ENCODE measurements at places on chromosomes 16 and 17.

DNA sequence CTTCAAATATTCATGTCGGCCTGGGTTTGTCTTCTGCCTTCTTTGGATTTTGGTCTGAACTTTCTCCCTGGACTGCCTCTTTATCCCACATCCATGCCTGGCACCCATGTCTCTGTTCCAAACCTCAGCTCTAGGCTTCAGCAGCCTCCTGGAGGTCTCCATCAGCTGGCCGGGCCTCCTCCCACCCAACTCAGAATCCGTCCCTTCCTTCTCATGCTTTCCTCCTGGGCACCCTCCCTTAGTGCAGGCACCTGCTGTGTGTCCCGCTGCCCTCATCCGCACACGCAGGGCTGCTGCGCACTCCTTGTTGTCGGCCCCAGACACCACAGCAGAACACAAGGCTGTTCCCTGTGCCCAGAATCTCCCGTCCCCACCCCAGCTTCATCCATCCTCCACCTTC lies 14.0 kb downstream of the LDHD start:
- no peak for DNase-seq

- no peak for DNase-seq
These were observed 17.2 kb downstream of the TMEM204 start for GRCh38 chr16:1550696-1551095.

- DNase-seq = no peak
These were observed 25.6 kb downstream of the ITGB3 start for GRCh38 chr17:47279062-47279801.

DNA sequence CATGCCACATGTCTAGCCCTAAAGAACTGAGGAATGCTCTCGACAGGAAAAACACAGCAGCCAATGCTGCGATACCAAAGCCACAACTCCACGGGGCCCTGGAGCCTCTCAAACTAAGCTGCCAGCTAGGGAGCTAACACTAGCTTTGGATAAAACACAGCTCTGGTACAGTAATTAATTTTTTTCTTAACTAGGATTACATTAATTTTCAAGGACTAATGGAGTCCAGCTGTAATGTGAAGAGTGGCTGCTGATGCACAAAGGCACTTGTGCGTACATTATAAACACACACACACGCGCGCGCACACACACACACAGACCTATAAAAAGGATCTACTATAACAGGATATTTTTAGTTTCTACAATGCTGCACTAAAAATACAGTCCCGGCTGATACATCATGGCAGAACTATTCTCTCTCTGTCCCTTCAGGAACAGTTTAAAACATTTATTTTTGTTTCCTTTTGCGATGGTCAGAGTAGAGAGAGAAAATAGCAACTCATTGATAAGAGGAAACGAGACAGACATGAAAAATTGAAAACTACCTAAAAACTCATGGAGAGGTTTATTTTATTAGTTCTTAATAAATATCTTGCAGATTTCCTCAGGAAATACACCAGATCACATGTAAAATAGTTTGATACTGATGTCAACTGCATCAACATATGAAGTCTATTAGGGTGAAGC lies 88.5 kb downstream of the SMG6 start:
- DNase-seq = no peak

DNA sequence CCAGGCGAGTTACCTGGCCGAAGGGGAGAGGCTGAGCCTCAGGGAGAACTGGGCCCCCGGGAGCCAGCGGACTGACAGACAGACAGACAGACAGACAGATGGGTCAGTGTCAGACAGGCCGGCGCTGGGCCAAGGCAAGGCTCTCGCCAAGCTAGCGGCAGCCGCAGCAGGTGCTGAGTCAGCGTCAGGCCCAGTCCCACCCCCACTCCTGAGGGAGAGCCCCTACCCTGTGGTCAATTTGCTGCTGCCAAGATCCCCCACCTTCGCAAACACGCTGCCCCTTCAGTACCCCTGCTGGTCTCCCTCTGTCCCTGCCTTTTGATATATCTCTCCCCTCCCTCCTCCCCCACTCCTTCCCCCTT lies 1.5 kb downstream of the FGF11 start:
- DNase-seq = no peak

DNA sequence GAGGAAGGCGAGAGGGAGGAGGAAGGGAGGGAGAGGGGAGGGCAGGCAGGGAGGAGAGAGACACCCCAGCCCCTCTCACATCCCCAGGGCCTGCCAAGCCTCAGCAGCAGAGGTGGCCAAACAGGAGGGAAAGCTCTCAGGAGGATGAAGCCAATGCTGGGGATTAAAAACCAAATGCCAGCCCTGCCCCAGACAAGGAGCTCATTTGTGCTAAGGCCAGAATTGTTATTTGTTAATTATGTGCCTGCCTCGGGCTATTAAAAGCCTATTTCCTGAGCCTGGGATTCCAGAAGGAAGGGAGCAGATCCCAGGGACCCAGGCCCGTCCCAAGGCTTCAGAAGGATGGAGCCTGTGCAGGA lies 27.9 kb upstream of the GINS2 start:
- no peak for DNase-seq

DNA sequence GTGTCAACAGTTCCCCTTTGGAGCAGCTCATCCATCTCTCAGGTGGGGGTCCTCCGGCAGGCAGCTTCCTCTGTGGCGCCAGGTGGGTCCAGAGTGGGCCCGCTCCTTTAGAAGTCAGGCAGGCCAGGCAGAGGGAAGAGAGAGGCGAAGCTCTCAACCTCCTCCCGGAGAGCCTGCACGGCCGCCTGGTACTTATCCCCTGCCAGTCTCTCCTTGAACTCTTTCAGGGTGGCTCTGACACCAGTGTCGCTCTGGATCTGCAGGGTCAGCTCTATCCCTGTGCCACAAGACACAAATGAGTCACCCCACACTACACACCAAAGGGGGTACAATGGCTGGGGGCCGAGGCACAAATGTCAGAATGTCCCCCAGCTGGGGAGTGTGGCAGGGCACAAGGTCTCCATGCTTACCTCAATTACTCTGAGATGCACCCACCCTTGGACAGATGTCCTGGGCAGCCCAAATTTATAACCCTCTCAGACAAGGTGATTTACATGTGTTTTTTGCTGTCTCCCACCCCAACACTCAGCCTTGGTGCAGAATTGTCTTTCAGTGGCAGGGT lies 13.6 kb downstream of the SMCR8 start:
- DNase-seq = no peak

DNA sequence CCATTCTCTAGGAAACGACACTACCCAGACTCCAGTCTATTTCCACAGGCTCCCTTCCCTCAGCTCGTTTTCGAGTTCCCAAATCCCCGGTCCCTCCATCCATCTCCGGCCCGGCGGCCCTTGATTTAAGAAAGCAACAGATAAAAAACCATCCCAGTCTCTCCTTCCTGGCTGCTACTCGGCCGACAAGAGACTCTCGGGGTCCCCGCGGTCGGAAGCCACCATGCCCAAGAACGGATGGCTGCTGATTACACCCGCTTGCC lies 182 bp downstream of the RPL26 start:
- DNase-seq = no peak

GRCh38 chr16:69756705-69757104 lies 2.0 kb upstream of the NOB1 start:
- DNase-seq = no peak

- DNase-seq = no peak
These were observed 518.6 kb upstream of the WSB1 start for GRCh38 chr17:26775219-26775822.

- DNase-seq = peak; percentile 33
These were observed 65.9 kb upstream of the IRX6 start for GRCh38 chr16:55257966-55258613.

- DNase-seq = no peak
These were observed 7.4 kb downstream of the MYO1D start for GRCh38 chr17:32869345-32870026.

GRCh38 chr17:37742116-37742761 lies 2.6 kb downstream of the HNF1B start:
- DNase-seq = no peak

DNA sequence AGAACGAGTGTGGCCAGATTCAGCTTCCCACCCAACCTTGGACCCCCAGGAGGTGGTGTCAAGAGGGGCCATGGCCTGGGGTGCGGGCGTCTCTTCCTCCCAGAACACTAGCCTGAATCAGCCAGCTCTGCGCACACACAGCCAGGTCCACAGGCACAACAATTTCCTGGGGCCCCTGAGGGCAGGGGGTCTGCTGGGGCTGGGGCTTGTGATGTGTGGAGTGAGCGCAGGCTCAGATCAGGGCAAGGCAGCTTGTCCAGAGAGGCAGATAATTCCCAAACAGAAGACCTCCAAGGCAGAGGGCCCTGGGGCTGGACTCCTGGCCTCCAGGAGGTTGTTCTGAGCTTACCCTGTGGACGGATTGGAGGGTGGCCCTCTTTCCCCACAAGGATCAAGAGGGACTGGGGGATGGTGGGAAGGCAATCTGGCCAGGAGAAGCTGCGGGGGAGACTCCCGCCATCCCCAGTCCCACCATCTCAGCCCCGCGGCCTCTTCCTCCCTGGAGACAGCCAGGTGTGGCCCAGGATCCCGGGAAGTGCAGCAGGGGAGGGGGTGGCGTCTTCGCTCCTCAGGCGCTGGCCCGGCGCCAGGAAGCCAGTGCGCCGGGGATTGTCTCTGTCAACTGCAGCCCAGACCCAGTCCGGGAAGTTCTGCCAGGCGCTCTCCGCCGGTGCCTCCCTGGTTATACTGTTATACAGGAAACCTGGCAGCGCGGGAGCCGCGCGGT lies 52.0 kb upstream of the AMZ2 start:
- DNase-seq = no peak

GRCh38 chr17:37614391-37614790 lies 5.2 kb upstream of the SYNRG start:
- DNase-seq = no peak

GRCh38 chr16:83952587-83952939 lies 477 bp upstream of the OSGIN1 start:
- DNase-seq = no peak

GRCh38 chr17:47801176-47801765 lies 20.3 kb downstream of the OSBPL7 start:
- DNase-seq = no peak

GRCh38 chr17:80218391-80218790 lies 1.7 kb downstream of the SGSH start:
- DNase-seq = no peak

GRCh38 chr16:12628536-12628935 lies 175.2 kb downstream of the CPPED1 start:
- no peak for DNase-seq

GRCh38 chr16:397135-397661 lies at the start of gene NME4:
NME4 (plus strand) TSS chr16:397199; CDS start chr16:397223, 24 bp downstream.
- no peak for DNase-seq

DNA sequence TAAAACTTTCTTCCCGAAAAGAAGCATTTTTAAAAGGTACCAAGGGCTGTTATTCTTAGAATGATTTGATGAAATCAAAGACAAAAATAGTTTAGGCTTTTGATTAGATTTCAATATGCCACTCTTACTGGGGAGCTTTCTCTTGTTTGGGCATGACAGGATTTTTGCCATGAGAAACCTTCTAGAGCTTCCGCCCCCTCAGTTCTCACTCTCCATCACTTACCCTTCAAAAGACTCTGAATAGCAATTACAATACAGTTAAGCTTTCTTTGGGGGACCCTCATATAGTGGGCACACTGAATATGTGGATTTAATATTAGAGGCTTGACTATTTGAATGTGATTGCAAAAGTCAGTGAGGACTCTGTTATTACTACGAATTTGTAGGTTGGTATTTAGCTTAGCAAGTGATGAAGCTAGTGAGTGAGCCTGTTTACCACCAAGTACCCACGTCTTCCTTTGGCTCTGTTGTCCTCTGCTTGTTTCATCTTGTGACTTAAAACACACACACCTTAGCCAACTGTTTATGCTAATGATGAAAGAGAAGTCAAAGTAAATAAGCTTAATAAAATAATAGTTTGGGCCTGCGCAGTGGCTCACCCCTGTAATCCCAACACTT lies 158.7 kb upstream of the TBX2 start:
- DNase-seq = no peak

DNA sequence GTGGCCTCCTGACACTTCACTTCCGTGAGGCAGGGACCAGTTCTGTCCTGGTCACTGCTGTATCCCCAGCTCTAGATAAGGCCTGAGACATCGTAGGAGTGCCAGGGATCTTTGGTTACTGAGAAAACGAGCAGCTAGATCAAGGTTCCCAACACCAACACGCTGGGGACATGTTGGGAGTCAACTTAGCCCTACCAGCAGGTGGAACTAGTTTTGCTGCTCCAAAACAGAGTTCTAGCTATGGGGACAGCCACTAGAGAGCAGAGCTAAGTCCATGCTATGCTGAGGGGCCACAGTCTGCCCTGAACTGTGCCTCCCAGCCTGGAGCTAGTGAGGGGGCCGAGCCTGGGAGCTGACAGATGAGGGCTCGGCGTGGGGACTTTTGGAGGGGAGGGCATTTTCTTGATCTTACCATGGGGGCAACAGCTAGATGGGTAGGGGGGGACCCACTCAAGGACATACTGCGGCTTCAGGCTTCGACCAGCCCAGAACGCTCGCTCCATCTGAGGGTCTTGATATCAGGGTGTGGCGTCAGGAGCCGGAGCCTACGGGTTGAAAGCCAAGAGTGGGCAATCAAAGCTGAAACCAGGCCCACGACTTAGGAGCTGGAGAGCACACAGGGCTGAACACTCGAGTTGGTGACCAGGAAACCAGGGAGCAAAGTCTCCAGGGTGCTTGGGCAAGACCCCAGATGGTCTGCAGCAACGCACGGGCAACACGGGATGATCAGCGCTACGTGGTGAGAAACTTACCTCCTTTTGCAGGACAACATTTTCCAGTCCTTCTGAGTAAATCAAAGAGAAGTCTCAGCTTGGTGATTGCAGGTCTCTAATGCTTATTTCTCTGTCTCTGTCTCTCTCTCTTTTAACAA lies 13.4 kb downstream of the SNX20 start:
- DNase-seq = no peak

DNA sequence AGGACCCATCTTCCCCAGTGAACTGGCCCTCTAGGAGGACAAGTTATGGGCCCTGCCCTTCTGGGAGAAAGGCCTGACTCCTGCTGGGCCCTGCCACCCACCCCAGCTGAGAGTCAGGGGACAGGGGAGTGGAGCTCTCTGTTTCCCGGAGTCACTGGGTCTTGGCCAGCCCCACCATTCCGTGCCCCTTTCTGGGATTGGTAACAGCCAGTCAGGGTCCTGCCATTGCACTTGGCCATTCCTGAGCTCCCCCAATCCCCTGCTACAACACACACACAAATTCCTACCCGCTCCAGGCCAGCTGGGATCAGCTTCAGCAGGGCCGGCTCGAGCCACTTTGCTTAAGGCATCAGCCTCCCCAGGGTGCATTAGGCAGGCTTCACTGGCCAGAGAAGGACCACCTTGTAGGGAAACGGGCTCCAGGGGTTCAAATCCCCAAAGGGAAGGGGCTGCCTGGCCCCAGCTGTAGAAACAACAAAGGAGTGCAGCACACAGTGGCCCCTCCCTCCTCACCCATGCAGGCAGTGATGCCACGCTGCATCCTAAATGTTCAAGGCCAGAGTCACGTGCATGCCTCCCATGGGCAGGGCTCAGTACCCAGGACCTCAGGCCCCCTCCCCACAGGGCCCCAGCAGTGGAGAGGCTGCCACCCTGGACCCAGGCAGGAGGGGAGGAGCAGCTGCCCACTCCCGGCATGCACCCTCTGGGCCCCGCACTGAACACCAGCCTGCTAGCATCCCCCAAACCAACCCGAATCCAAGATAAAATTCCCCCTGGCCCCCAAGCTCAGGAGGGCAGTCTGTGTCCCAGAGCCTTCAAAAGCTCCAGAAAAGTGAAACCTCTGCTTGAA lies 37.7 kb downstream of the C16orf78 start:
- DNase-seq = no peak

GRCh38 chr17:10357768-10358167 lies 15.0 kb downstream of the MYH13 start:
- DNase-seq = peak; percentile 16

GRCh38 chr17:34443619-34444469 lies 80.8 kb upstream of the CCL1 start:
- no peak for DNase-seq

- no peak for DNase-seq
These were observed 146.9 kb downstream of the HAPSTR1 start for GRCh38 chr16:9238346-9238745.

GRCh38 chr16:3058139-3059030 lies 7.1 kb upstream of the IL32 start:
- DNase-seq = peak; percentile 57
